Thymus (tissue), 14 donors: ENCODE measurements at places on chromosomes 13 and 19. TPM values are rescaled to one million over a fixed set of nuclear protein-coding genes. Genes with fewer than 3 reads are reported as not detected.

GRCh38 chr13:111165241-111166010 is 50.3 kb downstream of the ARHGEF7 start:
- peaks cover 62% of the 10 kb centered on the region for H3K4me1 ChIP-seq
- peaks cover 59% of the 10 kb centered on the region for H3K36me3 ChIP-seq
- no peak for DNase-seq
- H3K27me3 ChIP-seq = no peaks in the 10 kb centered on the region
- H3K4me3 ChIP-seq = no peak overlapping the region

DNA sequence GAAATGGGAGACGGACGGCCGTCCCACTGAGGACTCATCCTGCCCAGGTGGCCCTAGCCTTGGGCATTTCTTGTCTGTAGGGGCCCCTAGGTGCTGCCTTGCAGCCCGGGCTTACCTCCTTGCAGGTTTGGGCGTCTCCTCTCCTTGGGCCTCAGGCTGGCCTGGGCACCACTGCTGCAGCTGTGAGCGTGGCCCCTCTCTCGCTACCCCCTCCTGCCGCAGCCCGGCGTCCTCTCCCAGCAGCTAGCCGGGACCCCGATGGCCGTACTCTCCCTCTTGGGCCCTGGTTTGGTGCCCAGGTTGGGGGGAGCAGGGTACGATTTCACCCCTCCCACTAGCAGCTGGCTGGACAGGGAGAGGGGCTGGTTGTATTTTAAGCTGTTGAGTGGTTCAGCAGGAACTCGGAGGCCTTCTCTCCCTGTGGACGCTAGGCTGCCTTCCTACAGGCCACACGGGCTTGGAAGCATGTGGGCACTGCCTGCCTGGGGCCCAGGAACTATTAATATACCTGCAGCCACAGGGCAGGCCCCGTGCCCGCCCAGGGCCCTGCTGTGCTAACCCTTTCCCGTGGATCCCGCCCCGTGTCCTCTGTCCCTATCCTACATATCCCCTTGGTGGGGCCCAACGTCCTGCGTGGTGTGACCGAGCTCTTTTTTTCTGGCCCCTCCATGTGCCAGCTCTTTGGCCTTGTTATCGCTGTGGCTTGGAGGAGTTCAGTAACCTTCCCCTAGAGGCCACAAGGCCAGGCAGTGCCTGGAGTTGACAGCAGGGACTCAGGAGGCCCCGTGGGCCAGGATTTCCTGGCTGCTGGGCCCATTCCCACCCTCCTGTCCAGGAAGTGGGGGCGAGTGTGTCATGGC is 11.7 kb downstream of the NDUFB7 start:
- peaks cover 37% of the 10 kb centered on the region for H3K36me3 ChIP-seq
- H3K4me1 ChIP-seq = peaks cover 18% of the 10 kb centered on the region
- no peak for DNase-seq
- no peak overlapping the region for H3K4me3 ChIP-seq

- no peaks in the 10 kb centered on the region for H3K27me3 ChIP-seq
- H3K36me3 ChIP-seq = no peaks in the 10 kb centered on the region
- H3K4me1 ChIP-seq = no peaks in the 10 kb centered on the region
Measured at GRCh38 chr13:109500146-109500773, 286.1 kb downstream of the IRS2 start.

DNA sequence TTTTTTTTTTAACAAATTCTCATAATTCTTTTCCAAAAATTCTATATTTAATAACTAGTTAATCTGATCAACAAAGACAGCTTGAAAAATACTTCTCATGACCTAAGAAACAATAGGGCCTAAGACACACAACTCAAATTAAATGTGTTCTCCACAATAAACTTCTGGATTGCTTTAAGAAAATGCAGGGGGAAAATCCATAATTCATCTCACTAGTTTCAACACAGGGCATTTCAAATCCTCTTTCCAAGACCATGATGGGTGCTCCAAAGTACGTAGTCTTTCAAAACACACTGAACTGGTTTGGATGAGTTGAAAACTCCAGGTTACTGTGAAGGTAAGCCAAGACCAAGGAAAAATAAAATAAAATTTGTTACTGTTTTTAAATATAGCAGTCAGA is 62.6 kb downstream of the DCLK1 start:
- H3K4me3 ChIP-seq = no peak overlapping the region
- H3K4me1 ChIP-seq = no peaks in the 10 kb centered on the region
- no peaks in the 10 kb centered on the region for H3K36me3 ChIP-seq
- no peak for DNase-seq

- H3K4me1 ChIP-seq = no peaks in the 10 kb centered on the region
- H3K27me3 ChIP-seq = no peaks in the 10 kb centered on the region
- no peak overlapping the region for H3K4me3 ChIP-seq
- H3K27ac ChIP-seq = no peak overlapping the region
- no peaks in the 10 kb centered on the region for H3K36me3 ChIP-seq
Measured at GRCh38 chr19:16017138-16017490, 59.2 kb upstream of the TPM4 start.

DNA sequence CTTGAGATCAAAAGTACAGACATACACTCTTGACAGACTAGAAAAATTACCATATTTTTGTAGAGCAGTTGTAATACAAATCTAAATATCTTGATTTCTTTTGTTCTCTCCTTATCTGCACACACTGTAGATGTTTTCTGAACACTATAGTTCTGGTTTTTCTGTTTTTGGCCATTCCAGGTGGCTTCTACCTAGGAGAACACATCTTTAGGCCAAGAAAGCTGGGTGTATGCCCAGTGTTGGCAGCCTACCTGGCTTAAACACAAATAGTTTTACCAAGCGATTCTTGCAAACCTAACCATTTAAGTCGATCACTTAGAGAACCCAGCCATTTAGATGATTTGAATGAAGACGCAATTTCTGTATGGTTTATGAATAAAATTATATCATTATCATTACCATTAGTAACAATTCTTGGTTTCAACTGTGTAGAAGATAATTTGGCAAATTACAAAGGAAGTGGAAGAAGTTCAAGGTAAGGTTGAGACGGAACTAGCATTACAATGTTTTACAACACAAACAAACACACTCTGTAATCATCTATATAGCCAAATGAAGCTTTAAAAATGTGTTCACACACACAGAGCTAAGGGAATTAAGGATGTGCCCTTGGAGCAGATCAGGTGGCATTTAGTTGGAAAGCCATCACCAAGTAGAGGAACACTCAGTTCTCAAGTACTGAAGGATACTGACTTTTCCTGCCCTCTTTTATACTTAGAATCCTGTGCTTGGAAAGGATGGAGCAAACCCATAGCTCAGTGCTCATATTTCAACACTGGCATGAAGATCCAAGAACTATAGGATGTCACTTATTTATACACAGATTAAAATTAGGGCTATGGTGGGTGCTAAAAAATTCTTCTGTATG is 36.2 kb downstream of the ERCC5 start:
- H3K4me3 ChIP-seq = no peak overlapping the region
- no peaks in the 10 kb centered on the region for H3K27me3 ChIP-seq
- no peak for DNase-seq
- peaks cover 8% of the 10 kb centered on the region for H3K36me3 ChIP-seq
- no peak overlapping the region for H3K27ac ChIP-seq

- peaks cover 47% of the 10 kb centered on the region for H3K27me3 ChIP-seq
- H3K36me3 ChIP-seq = no peaks in the 10 kb centered on the region
- H3K27ac ChIP-seq = no peak overlapping the region
- H3K4me1 ChIP-seq = peaks cover 18% of the 10 kb centered on the region
- DNase-seq = no peak
- no peak overlapping the region for H3K4me3 ChIP-seq
Measured at GRCh38 chr13:57627663-57628062, 3.9 kb upstream of the PCDH17 start.

DNA sequence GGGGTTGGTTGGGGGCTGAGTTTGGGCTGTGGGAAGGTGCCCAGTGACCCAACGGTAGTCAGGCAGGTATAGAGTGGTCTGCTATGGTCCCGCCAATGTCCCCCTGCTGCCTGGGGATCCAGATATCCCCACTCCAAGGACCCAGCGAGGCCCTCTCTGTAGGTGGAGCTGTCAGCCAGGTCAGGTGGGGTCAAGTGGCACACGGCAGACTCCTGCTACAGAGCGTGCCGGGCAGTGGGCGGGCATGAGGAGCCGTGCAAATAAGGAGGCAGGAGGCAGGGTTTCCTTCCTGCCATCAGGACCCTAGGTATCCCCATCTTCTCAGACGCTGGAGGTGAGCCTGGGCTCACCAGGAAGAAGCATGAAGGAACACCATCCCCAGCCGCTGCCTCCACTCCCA is 14.9 kb downstream of the EVI5L start:
- no peak overlapping the region for H3K4me3 ChIP-seq
- no peaks in the 10 kb centered on the region for H3K4me1 ChIP-seq
- no peaks in the 10 kb centered on the region for H3K27me3 ChIP-seq
- no peak overlapping the region for H3K27ac ChIP-seq
- no peaks in the 10 kb centered on the region for H3K36me3 ChIP-seq

- H3K27ac ChIP-seq = no peak overlapping the region
- H3K4me3 ChIP-seq = no peak overlapping the region
- peaks cover 12% of the 10 kb centered on the region for H3K4me1 ChIP-seq
- no peaks in the 10 kb centered on the region for H3K27me3 ChIP-seq
- H3K36me3 ChIP-seq = peaks cover 4% of the 10 kb centered on the region
- DNase-seq = no peak
Measured at GRCh38 chr19:52991484-52991883, 22.2 kb upstream of the ERVV-1 start.

DNA sequence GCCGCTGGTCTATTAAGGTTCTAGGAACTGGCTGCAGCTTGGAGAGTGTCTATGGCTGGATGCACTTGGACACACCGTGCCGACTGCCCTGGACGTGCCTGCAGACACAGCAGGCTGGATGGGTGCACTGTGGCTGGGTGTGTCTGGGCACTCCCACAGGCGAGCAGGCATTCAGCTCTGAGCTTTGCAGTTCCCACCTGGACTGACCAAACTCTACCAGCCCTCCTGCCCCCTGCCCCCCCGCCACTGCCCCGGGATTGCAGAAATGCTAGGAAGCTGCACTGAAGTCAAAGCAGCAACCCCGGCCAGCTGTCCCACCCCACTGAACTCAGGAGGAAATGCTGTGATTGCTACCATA is 7.0 kb upstream of the LRP3 start:
- no peaks in the 10 kb centered on the region for H3K36me3 ChIP-seq
- H3K27ac ChIP-seq = no peak overlapping the region
- H3K4me1 ChIP-seq = no peaks in the 10 kb centered on the region
- H3K27me3 ChIP-seq = peaks cover 16% of the 10 kb centered on the region
- no peak overlapping the region for H3K4me3 ChIP-seq

DNA sequence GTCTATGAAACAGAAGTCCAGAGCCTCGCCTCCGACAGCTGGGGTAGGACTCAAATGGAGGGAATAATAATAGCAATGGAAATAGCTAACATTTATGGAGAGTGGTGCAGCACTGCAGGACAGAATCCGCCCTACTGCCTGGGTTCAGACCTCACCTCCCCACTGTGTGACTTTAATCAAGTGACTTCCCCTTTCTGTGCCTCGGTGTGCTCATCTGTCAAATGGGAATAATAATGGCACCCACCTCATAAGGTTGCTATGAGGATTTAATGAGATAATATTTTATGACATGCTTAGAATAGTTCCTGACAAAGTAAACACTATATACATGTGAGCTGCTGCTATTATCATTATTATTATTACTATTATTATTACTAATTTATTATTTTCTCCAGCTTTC is 3.2 kb downstream of the LRFN1 start:
- H3K4me1 ChIP-seq = peaks cover 9% of the 10 kb centered on the region
- peaks cover 36% of the 10 kb centered on the region for H3K36me3 ChIP-seq
- H3K27me3 ChIP-seq = no peaks in the 10 kb centered on the region
- no peak overlapping the region for H3K27ac ChIP-seq

- no peak overlapping the region for H3K27ac ChIP-seq
- no peaks in the 10 kb centered on the region for H3K4me1 ChIP-seq
- H3K27me3 ChIP-seq = no peaks in the 10 kb centered on the region
- DNase-seq = no peak
- no peaks in the 10 kb centered on the region for H3K36me3 ChIP-seq
Measured at GRCh38 chr19:2641332-2641698, 61.2 kb downstream of the GNG7 start.

ZNF69 gene
- 9.4 TPM for polyA plus RNA-seq

ZNF442 gene
- polyA plus RNA-seq = 1.9 TPM

SIX5 gene
- polyA plus RNA-seq = 7.0 TPM

FARP1 gene
- polyA plus RNA-seq = 7.5 TPM

GADD45GIP1 gene
- polyA plus RNA-seq = 27.2 TPM

TYROBP gene
- polyA plus RNA-seq = 162 TPM

OR7A5 gene
- polyA plus RNA-seq = 0.16 TPM

ZNF813 gene
- 2.5 TPM for polyA plus RNA-seq

ZNF627 gene
- 13.7 TPM for polyA plus RNA-seq

PEAK3 gene
- 0.34 TPM for polyA plus RNA-seq

WDR88 gene
- polyA plus RNA-seq = 0.05 TPM
